ENCODE measurements at places on chromosomes 3 and 15.

GRCh38 chr3:44179246-44179645 is 62.4 kb upstream of the TOPAZ1 start:
- no peak for DNase-seq

DNA sequence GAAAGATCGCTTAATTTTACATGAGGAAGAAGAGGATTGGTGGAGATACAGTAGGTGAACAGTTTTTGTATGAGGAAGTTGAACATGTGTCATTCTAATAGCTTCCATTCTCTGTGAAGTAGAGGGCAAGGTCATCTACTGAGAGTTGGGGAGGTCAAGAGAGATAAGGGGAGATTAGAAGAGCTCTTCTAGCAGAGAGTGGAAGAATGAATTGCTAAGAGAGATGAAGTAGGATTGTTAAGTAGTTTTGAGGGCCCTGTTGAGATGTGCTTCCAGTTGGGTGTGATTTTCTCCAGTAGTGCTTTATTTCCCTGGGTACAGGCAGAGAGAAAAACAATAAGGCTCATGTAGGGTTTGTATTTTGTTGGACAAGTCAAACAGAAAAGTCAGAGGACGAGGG is 5.2 kb downstream of the OPA1 start:
- DNase-seq = no peak

DNA sequence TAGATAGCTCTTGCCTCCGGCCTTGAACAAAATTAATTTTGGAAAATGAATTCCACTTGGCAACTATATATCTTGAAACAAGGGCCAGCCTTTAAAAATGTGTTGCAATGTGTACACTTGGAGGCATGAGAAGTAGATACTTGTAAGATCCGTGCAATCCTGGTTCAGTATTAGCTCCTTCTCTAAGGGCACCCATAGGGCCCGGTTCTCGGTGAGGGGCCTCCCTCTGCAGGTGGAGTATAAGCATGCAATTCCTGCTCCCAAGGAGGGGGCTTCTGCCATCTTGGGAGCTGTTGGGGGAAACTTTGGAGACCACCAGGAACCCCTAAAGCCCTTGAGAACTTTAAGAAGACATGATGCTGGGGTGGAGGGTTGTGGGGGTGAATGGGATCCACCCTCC is 388.7 kb upstream of the RGMA start:
- no peak for DNase-seq

DNA sequence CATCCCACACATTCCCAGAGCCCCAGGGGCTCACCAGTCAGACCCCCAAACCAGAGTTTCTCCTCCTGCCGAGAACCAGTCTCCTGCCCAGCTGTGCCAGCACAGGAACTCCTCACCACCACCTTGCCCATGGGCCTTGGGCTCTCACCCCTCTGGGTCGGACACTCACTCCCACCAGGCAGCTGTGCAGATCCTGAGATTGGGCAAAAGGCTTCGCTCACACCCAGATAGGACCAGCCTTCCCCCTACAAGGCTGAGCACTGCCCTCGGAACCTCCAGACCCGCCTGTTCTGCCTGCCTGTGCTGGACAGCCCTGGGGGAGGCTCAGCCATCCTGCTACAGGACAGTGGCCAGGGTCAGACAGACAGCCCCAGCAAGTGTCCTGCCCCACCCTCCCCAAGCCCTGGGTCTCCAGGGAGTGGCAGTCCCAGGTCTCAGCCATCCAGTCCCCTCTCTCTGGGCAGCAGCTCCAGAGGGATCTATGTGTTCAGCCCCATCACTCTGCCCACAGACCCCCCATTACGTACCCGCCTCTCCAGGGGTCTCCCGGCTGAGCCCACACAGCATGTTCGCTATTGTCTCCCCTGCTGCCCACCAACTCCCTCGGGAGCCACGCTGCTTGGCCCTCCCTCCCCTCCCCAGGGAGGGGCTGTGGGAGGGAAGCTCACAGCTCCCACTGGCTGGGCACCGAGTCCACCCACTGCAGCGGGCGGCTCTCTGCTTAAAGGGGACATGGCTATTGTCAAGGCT is at the start of gene GRIP2:
TSS of gene GRIP2 (minus strand) at position 601 of the 750 bp plus-strand sequence. CDS start at position 567, 34 bp downstream.
- DNase-seq = no peak

GRCh38 chr15:38588672-38589071 is 24.1 kb upstream of the RASGRP1 start:
- DNase-seq = no peak

- no peak for DNase-seq
These were observed 110.0 kb downstream of the DGKG start for GRCh38 chr3:186251948-186252619.

DNA sequence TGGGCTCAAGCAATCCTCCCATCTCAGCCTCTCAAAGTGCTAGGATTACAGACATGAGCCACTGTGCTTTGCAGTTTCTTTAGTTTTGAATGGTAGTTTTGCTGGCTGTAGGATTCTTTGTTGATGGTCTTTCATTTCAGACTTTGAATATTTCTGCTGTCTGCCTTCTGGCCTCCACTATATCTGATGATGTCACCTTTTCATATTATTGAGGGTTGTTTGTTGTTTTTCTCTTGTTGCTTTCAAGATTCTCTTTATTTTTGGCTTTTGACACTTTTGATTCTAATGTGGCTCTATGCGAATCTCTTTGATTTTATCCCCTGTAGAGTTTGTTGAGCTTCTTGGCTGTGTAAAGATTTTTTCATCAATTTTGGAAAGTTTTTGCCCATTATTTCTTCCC is 79.0 kb upstream of the MANF start:
- no peak for DNase-seq

GRCh38 chr3:128553560-128553959 is 60.6 kb upstream of the GATA2 start:
- no peak for DNase-seq
